ENCODE measurements at places on chromosomes 1 and 21.

DNA sequence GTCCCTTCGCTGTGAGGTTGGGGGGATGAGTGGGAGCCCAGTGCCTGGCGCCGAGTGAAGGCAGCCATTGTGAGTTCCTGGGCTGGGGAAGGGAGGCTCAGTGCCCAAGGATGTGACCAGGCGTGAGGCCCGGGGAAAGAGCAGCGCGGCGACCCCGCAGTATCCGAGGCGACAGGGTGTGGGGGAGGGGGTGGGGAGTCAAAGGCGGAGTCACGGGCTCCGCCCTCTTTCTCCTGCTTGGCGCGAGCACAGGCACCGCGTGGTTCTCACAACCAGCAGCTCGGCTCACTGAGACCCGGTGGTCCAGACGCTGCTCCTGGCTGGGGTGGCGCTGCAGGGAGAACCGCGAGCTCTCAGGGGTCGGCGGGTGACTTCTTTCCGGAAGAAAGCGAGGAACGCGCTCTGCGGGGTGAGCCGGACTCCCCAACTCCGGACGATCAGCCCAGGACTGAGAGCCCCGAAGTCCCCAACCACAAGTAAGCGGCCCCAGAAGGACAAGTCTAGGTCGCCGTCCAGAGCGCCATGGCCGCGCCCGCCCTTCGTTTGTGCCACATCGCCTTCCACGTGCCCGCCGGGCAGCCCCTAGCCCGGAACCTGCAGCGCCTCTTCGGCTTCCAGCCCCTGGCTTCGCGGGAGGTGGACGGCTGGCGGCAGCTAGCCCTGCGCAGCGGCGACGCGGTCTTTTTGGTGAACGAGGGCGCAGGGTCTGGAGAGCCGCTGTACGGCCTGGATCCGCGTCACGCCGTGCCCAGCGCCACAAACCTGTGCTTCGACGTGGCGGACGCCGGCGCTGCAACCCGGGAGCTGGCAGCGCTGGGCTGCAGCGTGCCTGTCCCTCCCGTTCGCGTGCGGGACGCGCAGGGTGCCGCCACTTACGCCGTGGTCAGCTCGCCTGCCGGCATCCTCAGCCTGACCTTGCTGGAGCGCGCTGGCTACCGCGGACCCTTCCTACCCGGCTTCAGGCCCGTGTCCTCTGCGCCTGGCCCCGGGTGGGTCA is at the start of gene HPDL:
TSS of gene HPDL (plus strand) at position 269 of the 997 bp plus-strand sequence. CDS start at position 523, 254 bp downstream.
- peak; percentile 33 for DNase-seq

DNA sequence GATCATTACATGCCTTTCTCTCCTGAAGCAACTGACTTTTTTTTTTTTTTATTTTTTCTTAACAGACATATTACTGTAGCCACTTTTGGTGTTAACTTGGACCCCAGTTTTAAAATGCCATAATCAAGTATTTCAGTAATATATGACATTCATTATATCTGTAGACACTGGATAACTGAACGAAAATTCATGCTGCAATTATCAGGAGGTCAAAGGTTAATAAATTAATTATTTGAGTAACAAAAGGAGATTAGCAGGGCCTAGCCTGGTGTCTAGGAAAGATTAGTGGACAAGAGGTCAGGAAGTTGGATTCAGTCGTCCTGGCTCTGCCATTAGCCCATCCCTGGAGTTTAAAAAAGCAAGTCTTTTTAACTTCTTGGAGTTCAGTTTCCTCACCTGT is 168.1 kb downstream of the TGFBR3 start:
- DNase-seq, result no peak

- DNase-seq, result no peak
Measured at GRCh38 chr21:43286196-43286595, 117.4 kb downstream of the CRYAA start.

- peak; percentile 62 for DNase-seq
Measured at GRCh38 chr1:147700042-147701006, 30.0 kb upstream of the ACP6 start.

DNA sequence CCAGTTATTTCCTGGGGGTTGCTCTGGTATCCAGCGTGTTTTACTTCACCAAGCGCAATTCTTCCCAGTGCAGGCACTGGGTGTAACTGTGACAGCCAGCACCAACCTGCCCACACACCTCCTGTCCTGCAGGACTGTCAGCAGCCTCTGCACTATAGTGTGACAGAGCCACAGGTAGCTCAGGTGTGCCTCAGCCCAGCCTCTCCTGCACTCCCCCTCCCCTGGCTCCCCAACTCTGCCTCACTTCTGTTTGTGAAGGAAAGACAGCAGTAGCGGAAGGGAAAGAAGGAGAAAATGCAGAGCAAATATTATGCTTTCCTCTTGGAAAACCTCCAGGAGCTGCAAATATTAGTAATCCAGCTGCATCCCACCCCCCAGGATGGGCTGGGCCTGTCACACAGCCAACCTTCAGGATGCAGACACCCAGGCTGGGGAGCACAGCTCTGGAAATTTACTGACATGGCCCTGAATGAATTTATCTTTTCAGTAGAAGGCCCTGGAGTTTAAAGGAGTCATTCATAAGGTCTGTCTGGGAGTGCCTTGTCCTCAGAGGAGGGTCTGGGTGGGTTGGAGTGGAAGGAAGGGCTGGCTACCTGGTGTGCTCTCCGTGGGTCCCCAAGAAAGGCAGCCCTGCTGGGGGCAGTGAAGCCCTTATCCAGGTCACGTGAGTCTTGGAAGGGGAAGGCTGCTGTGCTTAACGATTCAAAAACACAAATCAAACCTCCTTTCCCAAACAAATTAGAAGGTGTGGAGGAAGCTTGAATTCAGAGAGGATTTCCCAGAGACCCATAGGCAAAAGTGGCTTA is 20.9 kb downstream of the CAPN2 start:
- no peak for DNase-seq

DNA sequence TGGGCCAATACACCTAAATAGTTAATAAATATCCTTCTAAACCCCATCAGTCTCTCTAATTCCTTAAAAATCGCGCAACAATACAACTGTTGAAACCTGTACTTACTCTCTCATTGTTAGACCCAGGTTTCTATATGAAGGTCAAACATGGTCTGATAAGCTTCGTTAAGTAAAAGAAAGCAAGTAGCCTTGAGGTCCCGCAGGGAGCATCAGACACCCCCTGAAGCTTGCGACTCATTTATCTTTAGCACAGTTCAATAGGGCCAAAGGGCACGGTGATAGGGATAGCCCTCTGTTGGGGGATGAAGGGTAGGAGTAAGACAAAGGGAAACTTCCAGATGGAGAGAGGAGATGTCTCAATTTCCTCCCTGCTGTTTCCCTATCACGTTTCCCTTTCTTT is 27.3 kb upstream of the THEM4 start:
- DNase-seq, result no peak

- no peak for DNase-seq
Measured at GRCh38 chr1:4121834-4122512, 221.9 kb upstream of the C1orf174 start.

DNA sequence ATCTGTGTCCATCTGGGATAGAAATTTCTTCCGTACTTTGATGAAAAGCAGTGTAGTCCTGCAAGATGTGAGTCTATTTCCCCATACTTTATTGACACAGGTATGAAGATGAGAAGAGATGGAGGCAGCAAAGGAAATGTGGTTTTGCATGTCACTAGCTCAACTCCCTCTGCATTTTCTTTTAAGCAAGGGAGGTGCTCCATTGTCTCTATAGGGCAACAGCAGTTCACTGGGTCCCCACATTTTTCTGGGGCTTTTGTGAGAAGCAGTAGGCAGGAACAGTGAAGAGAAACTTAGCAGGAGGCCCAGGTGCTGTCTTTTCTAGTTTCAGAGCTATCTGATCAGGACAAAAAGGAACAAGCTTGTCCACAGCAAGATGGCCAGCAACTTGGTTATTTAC is 37.1 kb downstream of the C21orf91 start:
- no peak for DNase-seq

DNA sequence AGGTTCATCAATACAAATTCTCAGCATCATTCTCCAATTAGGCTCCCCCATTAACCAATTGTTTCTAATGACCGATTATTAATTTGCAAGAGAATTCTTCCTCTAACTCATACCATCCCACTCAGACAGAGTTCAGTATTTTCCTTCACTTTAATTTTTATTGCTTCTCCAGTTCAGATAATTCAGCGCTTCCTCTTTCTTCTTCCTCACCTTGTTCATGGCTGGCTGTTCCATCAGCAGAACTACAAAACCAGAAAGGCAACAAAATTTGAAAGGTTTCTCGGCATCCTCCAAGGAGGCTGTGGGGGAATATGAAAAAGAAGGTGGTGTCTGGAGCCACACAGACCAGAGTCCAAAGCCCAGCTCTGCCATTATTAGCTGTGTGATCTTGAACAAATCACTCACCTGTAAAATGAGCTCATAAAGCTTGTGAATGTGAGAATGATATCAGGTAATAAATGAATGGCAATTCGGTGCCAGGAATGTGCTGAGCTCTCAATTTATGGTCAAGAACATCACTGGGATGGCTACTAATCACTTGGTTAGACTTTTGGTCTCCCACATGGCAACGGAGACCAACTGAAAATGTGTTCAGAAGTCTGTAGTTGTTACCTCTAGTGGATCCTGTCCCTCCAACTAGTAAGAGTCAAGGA is 11.7 kb upstream of the ZNF436 start:
- DNase-seq, result no peak

DNA sequence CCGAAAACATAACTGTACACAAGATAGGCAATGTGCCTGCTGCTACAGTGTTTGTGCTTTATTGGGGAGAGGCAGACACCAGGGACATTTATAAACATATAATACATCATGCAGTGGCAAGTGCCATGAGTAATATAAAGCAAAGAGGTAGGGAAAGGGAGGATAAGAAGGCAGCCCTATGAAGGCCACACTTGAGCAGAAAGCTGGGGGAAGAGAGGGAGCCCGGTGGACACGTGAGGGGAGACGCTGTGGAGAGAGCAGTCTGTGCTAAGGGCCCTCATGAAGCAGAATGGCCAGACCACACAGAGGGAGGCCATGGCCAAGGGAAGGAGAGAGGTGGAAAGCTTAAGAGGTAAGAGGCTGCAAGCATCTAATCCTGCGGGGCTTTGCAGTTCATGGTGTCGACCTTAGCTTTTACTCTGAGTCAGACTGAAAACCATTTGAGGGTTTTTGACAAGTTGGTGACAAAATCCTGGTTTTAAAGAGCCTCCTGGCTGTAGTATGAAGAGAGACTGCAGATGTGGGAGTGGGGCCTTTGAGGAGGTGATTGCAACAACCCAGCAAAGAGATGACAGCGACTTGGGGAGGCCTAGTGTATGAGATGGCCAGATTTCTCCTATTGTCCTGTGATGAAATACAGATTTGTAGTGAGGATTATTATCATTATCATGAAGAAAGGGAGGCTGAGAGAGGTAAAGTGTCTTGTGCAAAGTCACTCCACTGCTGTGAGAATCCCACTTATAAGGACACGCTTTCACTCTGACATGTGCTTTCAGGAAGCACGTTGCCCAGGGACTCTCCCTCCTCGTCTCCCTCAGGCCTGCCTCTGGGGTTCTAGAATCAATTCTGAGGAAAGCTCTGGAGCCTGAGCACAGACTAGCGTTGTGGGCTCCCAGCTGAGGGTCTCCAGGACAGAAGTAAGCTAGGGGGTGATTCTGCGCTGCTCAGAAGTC is 192.9 kb downstream of the RHOU start:
- no peak for DNase-seq

GRCh38 chr1:2866422-2867086 is 65.1 kb upstream of the TTC34 start:
- DNase-seq, result no peak

GRCh38 chr1:18899363-18900049 is 2.8 kb downstream of the ALDH4A1 start:
- no peak for DNase-seq

- DNase-seq, result no peak
Measured at GRCh38 chr21:37407719-37408420, 41.3 kb downstream of the DYRK1A start.

DNA sequence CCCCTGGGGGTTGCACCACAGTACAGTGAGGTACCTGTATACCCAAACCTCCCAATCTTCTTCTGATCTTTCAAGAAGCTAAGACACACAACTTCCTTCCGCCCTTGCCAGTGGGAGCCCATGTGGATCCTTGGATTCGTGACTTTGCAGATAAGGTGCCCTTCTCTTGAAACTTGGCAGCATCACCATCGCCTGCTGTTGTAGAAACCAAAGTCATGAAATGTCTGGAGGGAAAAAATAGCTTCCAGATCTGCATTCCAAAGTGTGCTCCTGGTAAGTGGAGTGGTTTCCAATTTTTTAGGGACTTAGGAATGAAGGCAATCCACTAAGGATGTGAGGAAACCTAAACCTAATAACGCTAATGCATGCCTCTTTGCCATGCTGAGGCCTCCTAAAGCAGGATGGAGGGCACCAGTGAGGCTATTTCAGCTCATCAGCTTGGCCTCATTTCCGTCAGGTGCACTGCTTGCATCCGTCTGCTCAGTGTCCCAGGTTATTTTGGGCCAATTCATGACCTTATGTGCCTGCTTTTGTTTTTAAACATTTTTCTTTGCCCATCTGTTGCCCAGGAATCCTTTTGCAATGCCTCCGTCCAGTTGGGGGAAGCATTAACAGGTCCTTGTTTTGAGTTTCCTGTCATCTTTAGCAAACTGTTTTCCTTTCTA is 8.2 kb upstream of the EFHD2 start:
- no peak for DNase-seq

DNA sequence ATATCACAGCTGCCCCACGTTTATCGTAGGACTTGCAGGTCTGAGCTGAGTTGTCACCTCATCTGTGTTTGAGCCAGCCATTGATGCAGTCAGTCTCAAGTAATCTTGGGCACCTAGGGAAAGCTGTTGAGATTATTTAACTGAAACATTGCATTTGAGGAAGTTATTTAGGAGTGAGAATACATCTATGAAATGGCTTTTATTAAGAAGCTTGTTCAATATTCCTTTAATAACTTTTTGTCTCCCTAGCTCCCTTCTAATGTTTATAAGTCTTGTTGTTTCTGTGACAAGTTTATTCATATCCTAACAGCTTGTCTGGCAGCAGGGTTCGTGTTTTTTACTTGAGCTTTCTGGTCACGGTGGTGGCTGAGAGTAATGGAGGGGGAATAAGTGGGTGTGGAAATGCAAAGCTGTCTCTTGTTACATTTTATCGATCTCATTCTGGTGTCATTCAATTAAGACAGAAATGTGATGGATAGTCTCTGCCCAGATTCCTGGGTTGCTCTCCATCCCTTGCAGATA is 555.9 kb downstream of the USP25 start:
- no peak for DNase-seq

DNA sequence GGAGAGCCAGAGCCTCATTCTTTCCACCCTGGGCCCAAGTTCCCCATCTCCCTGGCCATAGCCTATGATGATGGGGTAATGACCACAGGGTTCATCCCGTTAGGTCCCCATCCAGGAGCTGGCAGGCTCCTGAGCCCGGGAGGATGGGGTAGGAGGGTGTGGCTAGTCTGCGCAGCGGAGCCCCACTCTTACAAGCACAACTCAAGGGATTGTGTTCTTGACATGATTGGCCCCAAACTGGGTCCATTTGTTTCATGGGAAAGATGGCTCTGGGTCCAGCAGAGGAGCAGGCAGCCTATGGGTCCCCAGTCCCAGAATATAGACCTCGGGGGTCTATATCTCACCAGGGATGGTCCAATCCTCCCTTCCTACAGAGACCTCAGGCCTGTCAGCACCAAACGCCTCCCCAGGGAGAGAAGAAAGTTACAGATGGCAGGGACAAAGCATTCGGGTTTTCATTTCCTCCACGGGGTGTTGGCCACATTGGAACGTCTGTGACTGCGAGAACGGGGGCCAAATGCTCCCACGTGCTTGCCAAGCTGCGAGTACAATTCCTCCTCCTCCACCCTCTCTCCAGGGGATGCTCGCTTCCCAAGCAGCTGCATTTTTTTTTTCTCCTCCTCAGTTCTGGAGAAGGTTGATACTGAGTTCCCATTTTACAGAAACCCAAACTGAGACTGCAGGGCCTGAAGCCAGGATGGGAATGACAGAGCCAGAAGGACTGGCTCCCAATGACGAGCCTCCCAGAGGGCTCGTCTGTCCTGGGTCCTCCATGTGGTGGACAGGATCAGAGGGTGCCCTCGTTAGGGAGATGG is 71.0 kb downstream of the DHRS3 start:
- no peak for DNase-seq

GRCh38 chr1:23899070-23899469 is 14.1 kb downstream of the CNR2 start:
- no peak for DNase-seq

Measured in CD4-positive, CD25-positive, alpha-beta regulatory T cell (primary cell).